ENCODE measurements at places on chromosomes 16 and 17.

DNA sequence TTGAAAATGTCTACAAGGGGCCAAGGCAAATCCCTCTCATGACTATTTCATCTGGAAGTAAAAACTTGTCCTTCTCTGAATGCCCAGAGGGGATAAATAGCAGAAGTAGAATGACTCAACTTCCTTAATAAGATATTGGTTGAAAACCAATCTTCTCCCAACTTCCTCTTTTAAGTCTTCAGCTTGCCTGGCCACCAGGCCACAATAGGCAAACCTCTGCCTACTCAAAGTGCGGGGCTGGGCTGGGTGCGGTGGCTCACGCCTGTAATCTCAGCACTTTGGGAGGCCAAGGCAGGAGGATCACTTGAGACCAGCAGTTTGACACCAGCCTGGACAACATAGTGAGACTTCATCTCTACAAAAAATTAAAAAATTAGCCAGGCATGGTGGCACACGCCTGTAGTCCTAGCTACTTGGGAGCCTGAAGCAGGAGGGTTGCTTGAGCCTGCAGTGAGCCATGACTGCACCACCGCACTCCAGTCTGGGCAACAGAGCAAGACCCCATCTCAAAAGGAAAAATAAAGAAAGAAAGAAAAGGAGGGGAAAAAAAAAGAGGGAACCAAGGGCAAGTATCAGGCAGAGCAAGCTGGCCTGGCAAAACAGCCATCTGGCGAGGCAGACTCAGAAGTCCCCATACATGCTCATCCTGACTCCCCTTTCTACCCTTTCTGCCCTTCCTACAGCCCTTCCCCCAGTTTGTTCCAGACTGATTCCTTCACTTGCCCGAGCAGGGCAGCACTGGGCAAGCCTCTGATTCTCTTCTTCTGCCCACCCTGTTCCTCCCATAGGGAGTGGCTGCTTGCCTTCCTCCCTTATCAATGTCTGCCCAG, 20.6 kb downstream of the MAP3K14 start:
- DNase-seq = no peak

DNA sequence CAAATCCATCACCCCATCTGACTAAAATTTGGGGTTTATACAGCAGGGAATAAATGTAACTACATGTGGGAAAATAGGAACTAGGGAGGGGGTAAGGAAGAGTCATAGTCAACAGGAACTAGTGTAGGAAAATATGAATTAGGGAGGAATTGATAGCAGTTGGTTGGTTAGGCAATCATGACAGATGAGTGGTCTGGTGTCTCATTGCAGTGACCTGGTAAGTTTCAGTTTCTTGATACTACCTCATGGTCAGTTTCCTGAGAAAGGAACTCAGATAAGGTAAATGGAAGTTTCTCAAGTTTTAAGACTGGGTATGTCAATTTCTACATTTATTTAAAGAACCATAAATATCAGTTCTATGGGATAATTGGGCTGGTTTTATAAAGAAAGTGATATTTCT, 442.3 kb downstream of the NPIPA7 start:
- DNase-seq = no peak

DNA sequence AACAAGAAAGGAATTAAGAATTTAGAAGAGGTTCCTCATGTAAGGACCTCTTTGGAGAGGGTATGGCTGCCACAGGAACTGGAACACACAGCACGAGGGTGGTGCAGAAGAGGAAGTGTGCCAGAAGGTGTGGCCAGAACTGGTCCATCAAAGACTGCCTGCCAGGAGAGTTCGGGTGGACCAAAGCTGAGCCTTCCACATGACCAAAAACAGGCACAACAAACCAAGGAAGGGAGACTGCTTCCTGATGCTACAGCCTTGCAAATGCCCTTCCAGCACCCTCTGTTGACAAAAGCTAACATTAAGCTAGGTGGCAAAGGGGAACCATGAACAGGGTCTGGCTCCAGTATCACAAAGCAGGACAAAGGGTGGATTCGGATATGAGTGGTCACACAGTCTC, 125.8 kb upstream of the TMEM97 start:
- no peak for DNase-seq

GRCh38 chr17:73612031-73612472, 32.2 kb downstream of the SDK2 start:
- DNase-seq = no peak

DNA sequence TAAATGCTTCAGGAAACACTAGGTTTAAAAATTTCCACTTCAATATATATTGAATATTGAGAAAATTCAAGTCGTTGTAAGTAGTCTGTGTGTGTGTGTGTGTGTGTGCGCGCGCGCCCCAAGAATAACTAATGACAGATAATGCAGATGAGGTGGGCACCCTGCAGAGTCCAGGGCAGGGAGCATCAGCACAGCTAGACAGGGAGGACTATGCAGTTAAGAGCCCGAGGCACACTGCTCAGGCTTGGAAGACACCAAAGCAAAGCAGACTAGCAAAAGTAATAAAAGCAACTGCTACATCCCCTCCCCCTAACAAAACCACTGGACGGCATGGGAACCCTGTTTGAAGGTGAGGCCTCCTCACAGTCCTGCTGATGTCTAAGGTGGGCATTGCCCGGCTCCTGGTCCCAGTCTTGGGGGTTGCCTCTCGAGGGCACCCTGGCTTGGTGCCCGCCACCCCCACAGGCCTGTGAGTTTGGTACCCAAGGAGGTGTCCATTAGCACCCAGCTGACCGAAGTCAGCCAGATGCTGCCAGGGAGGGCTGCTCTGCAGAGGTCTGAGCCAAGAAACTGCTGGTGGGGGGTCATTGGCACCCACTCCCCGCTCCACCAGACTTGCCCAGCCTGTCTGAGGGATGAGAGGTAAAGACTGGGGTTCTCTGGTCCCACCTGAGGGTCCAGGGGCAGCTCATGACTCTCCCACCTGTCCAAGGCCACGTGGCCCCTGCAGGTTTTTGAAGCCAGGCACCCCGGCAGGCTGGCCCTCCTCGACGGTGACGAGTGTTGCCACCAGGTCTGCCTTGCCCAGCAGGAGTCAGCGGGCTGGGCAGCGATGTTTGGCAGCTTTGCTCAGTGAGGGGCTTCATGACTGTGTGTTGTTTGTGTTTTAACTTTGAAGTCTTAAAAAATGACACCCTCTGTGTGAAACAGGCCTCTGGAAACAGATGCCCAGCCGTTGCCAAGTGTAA, 18.7 kb downstream of the LRRC75A start:
- DNase-seq = no peak

DNA sequence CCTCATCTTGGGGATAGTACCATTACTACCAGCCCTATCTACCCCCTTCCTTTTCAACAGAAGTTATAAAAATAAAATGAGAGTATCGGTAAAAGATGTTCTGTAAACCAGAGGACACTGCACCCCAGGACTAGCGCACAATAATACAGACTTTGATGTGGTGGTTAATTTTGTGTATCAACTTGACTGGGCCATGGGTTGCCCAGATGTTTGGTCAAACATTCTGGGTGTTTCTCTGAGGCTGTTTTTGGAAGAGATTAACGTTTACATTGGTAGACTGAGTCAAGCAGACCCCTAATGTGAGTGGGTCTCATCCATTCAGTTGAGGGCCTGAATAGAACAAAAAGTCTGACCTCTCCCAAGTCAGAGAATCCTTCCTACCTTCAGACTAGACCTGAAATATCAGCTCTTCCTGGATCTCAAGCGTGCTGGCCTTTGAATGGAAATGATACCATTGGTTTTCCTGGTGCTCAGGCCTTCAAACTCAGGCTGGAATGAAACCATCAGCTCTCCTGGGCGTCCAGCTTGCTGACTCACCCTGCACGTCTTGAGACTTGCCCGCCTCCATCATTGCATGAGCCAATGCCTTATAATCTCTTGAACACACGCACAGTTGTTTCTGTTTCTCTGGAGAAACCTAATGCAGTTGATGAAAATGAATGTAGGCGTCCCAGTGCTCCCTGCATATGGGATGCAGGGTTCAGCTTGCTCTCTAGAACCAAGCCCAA, 10.1 kb downstream of the MRM1 start:
- DNase-seq = no peak

Measured in thoracic aorta (tissue), 2 donors.